ENCODE measurements at places on chromosomes 3 and 15.

- DNase-seq = no peak
Observed at GRCh38 chr3:20573175-20573574, 387.2 kb upstream of the SGO1 start.

DNA sequence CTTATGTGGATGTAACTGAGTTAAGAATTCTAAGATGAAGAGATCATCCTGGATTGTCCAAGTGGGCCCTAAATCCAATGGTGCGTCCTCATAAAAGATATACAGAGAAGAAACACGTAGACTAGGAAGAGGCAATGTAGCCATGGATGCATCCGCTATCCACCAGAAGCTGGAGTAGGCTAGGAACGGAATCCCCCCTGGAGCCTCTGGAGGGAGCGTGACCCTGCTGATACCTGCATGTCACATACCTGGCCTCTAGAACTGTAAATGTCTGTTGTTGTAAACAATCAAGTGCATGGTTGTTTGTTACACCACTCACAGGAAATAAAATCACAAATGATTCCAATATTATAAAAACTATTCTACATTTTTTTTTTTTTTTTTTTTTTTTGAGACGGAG lies 254.5 kb upstream of the RORA start:
- DNase-seq = no peak

DNA sequence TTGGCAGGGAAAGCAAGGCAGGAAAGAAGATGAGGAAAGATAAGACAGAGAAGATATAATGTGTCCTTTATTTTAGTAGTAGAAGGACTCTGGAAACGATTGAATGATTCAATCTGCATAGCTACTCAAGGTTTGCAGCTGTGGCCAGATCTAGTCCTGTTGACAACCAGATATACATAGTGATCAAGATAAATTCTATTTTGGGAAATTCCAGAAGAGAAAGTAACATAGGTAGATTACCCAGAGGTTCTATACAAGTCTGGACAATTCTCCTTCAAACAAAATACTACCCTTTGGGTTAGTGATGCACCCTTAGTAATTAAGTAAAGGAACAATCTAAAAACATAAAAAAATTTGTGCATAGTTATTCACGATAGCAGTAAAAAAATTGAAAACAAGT lies 9.4 kb downstream of the TERC start:
- DNase-seq = no peak

- DNase-seq = no peak
Observed at GRCh38 chr15:93164409-93164808, 75.4 kb upstream of the RGMA start.

GRCh38 chr3:172356427-172356826 lies 91.8 kb downstream of the GHSR start:
- no peak for DNase-seq

DNA sequence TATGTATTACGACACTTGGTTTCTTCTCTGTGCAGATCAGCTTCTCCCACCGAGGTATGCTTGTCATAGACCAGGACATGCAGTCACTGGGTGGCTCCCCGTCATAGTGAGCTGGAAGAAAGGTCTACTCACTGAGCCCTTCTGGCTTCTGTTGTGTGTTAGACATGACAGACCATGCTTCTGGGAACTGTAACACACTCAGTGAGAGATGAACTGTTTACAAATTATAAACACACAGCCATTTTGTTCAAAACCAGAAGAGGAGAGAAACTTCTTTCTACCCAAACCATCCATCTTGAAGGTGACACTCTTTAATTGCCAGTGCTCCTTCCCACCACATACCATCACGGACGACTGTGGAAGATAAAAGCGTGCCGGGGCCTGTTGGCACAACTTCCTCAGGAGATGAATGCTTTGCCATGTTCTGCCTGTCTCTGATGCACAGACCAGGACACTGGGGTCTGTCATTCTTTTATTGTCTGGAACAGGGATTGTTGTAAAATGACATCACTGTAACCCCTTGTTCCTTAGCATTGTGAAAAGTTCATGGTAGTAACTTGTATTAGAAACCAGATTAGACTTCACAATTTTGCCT lies 214.3 kb downstream of the MCTP2 start:
- no peak for DNase-seq

GRCh38 chr15:70801109-70801508 lies 37.8 kb upstream of the UACA start:
- DNase-seq = no peak

DNA sequence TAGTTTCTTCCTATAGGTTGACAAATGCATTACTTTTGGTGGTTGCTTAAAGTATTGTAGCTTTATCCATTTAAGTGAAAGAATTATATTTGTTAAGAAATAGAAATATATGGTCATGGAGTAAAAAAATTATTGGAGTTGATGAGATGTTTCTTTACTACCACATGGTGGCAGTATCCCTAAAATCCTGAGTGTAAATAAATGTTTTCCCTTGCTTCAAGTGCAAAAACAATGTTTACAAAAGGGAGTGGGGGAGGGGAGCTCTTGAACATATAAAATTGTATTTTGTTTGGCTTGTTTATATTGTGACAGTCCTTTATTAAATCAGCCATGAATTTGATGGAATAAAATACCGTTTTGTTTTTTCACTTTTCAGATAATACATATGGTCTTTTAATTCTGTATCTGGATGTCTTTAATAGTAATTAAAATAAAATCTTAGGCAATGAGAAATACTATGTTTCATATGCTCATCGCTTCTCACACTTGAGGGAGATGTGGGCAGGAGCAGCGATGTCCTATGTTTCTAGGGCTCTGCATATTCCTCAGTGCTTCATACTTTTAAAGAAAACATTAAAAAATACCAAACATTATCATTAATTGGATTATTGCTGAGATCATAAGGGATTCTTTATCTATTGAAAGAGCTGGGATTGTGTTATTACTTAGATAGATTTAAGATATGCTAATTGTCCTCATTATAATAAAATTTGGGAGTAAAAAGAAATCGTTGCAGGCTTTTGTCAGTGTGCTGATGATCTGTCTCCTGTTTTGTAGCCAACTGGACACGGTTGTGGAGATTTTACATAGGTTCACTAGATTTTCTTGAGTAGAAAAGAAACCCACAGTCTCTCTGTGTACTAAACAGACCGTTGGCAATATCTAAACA lies 349.7 kb downstream of the TUSC7 start:
- no peak for DNase-seq

GRCh38 chr3:129015388-129016105 lies 14.4 kb downstream of the EFCC1 start:
- peak; percentile 58 for DNase-seq

DNA sequence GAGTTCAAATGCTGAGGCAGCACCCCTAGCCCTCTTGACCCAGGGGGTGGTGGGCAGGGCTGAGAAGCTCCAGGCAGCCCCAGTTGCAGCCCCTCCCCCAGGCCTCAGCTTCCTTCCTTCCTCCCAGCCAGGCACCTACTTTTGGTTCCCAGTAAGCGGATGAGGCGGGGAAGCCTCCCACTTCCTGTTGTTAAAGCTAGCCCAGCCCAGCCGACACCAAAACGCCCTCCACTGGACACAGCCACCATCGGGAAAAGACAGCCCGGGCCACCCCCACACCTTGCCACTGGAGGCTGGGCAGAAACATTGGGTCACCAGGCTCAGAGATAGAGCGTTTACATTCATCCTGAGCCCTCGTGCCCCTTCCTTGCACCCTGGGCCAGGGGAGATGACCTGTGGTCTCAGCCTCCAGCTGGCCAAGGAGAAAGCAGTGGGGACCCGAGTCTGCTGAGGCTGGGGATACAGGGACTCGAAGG lies 3.5 kb downstream of the DUSP7 start:
- peak; percentile 45 for DNase-seq

- no peak for DNase-seq
Observed at GRCh38 chr3:30743641-30744317, 137.4 kb downstream of the TGFBR2 start.

DNA sequence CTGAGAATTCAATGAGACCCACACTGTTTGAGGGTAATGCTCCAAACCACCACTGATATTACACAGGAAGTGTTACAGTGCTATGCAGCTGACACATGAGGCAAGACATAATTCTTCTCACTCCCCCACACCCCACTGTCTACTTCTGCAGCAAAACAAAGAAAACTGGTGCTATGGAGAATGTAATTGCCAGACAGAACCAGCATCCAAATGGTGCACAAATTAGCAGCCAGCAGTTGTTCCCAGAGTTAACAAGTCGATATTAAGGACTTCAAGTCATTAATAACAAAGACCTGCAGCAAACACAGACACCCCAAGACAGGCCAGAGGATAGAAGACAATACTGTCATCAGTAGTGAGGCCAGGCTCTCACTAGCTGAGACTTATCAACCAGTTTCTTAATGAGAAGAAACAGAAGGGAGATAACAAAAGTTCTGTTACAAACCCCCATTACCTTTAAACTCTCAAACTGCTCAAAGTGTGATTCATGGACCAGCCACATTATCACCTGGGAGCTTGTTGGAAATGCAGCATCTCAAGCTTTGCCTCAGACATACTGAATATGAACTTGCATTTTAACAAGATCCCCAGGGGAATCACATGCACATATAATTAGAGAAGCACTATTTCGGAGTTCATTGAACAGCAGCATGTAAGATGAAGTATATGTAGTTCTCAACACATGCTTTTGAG lies 58.7 kb upstream of the FNDC3B start:
- DNase-seq = no peak

DNA sequence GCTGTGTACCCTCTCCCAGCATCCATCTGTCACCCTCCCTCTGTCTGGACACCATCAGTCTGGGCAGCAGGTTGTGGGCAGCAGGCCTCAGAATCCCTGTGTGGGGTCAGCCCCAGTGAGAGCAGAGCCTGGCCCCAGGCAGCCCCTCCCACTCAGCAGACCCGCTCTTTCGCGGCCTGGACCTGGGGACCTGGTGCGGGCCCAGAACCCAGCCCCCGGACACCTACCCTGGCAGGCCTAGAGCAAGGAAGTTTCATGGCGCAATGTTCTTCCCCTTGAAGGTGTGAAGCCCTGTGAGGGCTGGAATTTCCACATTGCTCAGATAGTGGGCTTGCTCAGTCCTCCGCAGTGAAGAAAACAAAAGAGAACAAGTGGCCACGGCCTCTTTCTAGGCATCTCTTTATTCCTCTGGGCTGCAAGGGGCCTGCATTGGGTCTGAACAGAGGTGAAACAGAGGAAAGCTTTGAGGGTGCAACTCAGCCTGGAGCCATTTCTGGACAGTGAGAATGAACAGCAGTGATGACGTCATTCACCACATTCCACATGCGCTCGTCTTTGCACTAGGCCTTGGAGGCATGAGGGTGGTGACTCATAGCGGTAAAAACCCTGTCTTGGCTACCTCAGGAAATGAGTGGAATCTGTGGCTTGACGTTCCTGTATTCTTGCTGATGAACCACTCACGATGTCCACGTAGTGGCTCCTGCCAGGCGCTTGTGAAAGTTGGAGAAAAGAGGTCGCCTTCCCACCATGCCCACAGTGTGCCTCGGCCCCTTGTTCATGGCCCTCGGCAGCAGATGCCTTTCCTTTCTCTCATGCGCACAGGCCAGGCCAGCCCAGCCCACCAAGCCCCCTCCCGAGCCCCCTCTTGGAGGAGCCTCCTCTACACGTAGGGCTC lies 66.1 kb downstream of the SLC30A4 start:
- peak; percentile 49 for DNase-seq

DNA sequence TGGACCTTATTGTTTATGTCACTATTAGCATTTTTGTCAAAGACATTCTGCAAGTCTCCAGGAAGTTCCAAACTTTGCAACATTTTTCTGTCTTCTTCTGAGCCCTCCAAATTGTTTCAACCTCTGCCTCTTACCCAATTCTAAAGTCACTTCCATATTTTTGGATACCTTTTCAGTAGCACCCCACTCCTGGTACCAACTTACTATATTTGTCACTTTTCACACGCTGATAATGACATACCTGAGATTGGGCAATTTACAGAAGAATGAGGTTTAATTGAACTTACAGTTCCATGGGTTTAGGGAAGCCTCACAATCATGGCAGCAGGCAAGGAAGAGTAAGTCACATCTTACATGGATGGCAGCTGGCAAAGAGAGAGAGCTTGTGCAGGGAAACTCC lies 1206.5 kb upstream of the EPHA6 start:
- DNase-seq = no peak

DNA sequence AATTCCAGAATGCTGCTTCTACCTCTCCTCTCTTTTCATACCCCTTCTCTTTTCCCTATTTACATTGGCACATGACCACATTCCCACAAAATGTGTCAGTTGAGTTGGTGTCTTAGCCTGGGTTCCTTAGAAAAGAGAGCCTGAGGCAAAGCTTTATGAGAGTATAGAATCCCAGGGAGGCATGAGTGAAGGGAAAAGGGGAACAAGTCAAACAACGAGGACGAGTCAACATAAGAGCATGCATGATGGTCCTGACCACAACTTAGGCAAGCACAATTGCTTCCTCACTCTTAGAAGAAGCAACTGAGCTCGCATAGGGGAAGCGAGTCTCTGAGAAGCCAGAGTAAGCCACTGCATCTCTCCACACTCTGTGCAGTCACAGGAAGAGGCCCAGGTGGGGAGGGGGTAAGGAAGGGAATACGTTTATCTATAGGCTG lies 15.4 kb upstream of the ZNF774 start:
- no peak for DNase-seq

GRCh38 chr3:46447228-46447985 lies 17.3 kb downstream of the LTF start:
- DNase-seq = no peak

DNA sequence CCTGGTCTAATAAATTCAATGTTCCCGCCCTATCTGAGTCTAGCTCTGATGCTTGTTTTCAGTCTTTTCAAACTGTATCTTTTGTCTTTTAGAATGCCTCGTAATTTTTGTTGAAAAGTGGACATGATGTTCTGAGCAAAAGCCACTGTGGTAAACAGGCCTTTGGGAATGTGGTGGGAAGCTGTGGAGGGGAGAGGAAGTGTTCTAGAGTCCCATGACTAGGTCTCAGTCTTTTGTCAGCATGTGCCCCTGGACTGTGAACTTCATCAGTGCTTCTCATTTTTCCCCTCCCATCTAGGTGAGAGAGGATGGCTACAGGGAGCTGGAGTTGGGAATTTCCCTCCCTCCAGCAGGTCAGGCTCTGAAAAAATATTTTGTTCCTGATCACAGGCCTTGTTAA lies 33.7 kb downstream of the SUSD5 start:
- no peak for DNase-seq

DNA sequence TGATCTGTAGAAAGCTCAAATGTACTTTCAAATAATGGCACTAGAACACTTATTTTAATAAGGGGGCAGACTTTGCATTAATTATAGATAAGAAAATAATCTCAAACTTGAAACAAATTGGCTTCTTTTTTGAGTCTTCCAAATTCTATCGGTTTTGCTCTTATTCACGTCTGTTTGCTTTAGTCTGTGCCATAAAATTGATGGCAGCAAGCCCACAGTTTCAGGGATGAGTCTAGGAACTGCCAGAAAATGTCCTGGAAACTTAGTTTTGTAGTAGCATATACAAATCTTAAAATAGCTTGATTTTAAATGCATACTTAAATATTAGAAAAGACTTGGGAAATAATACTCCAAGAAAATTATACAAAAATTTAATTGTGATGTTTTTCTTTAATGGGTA lies 39.7 kb downstream of the BCHE start:
- DNase-seq = no peak

GRCh38 chr3:10413041-10413440 lies 92.1 kb upstream of the SEC13 start:
- no peak for DNase-seq

DNA sequence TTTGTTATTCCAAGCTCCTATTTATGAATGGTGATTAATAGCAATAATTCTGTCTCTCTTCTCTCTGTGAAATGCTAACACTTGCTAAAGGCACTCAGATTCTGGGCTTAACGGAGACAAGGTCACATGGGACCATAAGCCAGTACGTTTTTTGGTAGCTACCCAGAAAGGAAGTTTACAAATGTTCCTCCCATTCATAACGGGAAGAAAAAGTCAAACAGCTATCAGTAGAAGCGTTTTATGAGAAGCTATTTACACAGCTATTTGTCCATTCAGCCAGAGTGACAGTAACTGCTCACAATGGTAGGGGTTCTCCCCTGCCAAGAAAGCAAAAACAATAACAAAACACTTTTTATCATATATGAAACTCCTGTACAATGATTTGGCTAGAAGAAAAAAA lies 51.5 kb downstream of the ZMAT3 start:
- no peak for DNase-seq
